ENCODE measurements at places on chromosomes 2 and 18.

GRCh38 chr18:58894930-58895329 is 30.3 kb downstream of the ZNF532 start:
- no peak for DNase-seq

DNA sequence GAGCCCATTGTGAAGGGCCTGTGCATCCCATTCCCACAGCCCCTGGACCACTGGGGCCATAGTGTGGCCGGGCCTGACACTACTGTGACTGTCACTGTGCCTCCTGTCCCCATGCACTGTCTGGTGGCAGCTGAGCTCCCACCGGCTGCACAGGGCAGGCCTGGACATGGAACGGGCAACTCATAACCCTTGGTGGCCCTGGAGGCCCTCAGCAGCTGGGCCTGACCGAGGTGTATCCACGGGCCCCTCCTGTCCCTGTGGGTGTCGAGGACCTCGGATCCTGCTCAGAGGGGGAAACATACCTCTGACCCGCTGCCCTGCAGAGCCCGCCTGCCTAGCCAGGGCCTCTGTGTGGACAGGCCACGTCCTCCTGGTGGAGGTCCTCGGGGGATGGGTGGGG is 7.8 kb upstream of the GAL3ST2 start:
- no peak for DNase-seq

DNA sequence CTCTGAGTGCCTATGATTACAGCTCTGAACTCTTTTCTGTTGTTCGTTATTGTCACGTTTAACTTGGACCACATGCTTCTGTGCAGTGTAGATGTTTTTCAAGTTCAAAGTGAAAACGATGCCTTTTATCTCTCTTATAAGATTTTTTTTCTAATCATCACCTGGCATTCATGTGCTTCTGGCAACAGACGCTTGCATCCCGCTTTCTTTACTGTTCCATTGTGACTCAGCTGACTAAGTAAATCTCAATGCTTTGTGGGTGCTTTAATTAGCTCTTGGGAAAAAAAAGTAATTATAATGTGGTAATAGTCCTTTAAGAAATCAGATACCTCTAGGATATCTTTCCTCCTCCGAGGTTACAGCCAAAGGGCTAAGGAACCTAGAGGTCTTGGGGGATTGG is 31.2 kb upstream of the RMP24 start:
- DNase-seq: no peak

GRCh38 chr2:207258263-207258991 is 92.7 kb upstream of the KLF7 start:
- DNase-seq: no peak

DNA sequence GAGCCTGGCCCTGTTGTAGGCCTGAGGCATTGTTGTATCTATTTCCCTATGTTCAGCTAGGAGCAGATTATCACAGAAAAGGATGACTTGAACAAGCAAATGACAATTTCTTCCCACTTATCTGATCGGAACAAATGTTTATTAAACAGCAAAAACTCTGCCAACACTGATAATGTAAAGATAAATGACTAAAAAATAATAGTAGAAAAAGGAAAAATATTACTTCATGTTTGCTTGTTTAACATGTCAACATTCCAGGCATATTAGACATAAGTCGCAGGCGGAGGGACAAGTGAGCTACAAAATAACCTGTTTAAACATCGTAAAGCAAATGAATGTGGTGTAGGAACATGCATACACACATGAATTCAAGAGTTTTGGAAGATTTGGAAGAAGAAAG is 257.9 kb downstream of the TMX3 start:
- DNase-seq: no peak

- no peak for DNase-seq
Observed at GRCh38 chr2:226607379-226607778, 192.2 kb downstream of the IRS1 start.

DNA sequence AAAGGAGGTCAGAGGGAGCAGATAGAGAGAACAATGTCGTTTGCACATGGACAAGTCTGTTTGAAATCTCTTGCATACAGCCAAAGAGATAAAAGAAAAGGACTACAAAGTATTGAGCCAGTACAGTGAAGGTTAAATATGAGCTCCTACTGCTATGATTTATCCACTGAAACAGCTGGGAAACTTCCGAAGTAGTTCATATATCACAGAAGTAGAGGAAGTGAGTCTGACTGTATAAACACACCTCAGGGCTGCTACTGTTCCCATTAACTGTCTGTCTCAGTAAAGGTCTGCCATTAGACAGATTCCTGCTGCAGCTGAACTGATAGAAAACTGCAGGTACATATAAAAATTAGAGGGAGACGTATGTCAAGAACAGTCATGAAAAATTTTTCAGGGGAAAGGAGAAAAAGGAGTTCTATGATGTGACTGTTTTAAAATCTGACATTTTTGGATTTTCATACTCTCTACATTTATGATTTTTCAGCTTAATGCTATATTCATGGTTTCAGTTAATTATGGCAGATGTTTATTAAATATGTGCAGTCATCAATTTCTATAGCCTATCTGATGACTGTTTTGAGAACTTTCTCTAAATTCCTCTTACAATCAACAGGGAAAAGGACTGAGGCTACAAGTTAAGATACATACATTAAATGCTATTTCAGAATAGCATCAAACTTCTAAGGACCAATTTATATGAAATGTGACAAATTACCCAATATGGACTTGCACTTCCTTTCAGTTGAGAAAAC is 364.7 kb downstream of the ERBB4 start:
- DNase-seq: no peak

GRCh38 chr2:19026261-19026660 is 332.2 kb downstream of the OSR1 start:
- no peak for DNase-seq

DNA sequence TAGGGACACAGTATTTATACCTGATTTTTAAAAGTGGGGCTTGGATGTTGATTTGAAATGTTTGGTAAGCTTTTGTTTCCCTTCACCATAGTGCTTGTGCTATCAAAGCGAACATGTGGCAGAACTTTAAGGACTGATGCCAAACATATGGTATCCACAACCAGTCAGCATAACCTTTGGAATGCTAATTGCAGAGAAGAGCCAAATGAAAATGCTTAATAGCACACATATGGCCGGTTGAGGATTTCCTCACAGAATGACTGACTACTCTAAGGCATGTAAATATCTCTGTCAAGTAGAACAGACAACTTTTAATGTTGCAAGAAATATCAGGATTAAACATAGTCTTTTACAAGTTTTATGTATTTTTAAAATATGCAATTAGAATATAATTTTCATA is 120.9 kb upstream of the COL3A1 start:
- DNase-seq: no peak

GRCh38 chr2:66344087-66344663 is 90.8 kb upstream of the MEIS1 start:
- no peak for DNase-seq

GRCh38 chr2:208713066-208713745 is 306.6 kb downstream of the PTH2R start:
- no peak for DNase-seq

- no peak for DNase-seq
Observed at GRCh38 chr2:186425576-186425975, 60.5 kb upstream of the ZC3H15 start.

GRCh38 chr2:188292348-188293239 is 920 bp downstream of the GULP1 start:
- DNase-seq: no peak

GRCh38 chr18:57362714-57363113 is 10.4 kb downstream of the ST8SIA3 start:
- DNase-seq: no peak

DNA sequence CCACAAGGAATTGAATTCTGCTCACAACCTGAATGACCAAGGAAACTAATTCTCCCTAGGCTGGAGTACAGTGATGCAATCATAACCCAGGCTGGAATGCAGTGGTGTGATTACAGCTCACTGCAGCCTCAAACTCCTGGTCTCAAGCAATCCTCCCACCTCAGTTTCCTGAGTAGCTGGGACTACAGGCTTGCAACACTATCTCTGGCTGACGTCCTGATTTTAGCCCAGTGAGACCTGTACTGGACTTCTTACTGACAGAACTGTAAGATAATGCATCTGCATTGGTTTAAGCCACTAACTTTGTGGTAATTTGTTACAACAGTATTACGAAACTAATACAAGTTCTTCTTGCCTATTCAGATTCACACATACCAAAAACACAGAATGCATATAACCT is 9.5 kb upstream of the KDSR start:
- no peak for DNase-seq

DNA sequence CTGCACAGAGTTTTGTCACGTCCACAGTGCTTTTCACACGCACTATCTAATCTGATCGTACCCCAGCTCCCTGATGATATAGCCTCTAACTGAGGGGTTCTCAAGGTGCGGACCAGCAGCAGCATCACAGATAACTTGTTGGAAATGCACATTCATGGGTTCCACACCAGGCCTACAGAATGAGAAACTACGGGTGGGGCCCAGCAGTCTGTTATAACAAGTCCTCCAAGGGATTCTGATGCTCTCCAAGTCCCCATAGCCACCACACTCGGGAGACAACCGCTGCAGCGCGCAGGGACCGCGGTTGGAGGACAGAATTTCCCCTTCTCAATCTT is 745 bp upstream of the BZW1 start:
- DNase-seq: no peak

DNA sequence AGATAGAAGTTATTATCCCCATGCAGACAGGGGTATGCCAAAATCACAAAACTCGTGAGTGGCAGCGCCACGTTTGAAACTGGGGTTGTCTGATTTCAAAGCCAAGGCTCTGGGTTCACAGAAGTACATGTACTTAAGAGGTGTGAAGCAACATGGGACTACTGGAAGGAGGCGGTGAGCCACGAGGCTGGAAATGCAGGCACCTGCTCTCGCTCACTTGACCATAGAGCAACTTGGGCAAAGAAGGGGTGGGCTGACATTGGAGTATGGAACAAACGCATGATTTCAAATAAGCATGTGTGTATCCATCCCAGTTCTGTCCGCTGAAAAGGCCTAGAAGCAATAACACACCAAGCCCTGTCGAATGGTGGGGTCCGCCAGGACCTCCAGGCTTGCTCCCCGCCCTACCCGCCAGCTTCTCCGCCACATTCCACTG is 593 bp upstream of the ACTR2 start:
- DNase-seq: peak; percentile 21

DNA sequence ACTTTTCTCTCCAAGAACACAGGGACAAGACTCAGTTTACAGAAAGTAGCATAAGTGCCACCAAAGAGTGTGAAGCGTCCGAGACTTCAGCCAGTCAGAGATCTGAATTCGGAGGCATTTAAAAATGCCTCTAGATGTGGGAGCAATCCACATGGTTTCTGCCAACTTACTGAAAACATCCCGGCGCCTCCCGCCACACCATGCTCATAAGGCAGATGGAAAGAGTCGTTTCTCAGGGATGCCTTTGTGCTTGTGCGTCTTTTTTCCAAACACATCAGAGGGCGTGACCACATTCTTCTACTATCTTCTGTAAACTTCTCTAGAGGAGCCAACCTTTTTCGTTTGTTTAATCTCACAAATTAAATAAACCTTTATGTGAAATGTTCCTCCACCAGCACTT is 88.7 kb downstream of the NRP2 start:
- no peak for DNase-seq

GRCh38 chr2:212959471-212960117 is 191.8 kb downstream of the IKZF2 start:
- no peak for DNase-seq

DNA sequence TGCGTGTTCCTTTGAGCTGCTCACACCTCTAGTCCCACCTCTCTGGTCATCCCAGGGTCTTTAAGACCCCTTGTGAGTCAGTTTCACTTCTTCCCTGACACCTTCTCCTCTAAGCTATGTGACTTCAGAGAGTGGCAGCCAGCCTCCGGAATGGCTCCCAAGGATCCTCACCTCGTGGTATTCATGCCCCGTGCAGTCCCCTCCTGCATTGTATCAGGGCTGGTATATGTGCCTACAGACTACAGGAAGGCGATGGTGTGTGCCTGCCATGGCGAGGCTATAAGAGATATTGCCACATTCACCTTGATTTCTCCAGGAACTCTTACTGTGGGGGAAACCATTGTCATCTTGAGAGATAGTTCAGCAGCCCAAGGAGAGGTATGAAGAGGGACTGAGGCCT is 128.0 kb upstream of the SMAD2 start:
- no peak for DNase-seq

All from activated CD8-positive, alpha-beta memory T cell treated with anti-CD3 and anti-CD28 coated beads, Interleukin-2, amount 50 U/mL, for 4 hours (primary cell).